ENCODE measurements at places on chromosomes 11 and 22.

- DNase-seq = peak; percentile 73
Measured at GRCh38 chr11:67381244-67381972, 8.0 kb upstream of the CLCF1 start.

DNA sequence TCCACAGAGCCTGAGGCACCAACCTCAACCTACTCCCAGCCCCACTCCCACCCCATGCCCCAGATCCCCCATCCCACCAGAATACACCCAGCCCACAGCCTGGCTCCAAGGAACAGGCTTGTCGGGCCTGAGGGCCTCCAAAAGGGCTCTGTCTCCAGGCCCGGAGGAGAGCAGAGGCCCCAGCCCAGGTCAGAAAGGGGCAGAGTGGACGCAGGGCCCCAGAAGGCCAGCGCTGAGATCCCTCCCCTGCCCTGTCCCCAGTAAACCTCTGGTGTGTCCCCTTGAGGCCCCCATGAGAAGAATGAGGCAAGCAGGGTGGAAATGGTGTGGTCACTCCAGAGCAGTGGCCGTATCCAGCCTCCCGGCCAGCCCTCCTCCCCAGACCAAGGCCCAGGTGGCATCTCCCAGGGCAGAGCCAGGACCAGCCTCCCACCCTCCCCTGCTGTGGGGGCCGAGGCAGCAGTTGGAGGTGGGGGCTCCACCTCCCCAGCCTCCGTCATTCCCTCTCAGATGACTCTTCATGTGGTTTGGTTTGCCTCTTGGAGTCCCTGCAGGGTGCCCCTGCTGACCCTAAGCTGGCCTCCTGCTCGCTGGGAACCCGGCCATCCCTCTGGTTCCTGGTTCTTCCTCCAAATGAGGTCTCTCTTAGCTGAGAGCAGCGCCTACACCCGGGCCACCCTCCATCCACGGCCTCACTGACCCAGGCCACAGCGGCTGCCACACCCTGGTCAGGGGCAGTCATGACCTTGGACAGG lies 195.0 kb downstream of the IGLL1 start:
- no peak for DNase-seq

- peak; percentile 73 for DNase-seq
Measured at GRCh38 chr22:50148991-50149721, 21.4 kb upstream of the PANX2 start.

GRCh38 chr11:15836795-15837194 lies 519.6 kb downstream of the SOX6 start:
- DNase-seq = no peak

DNA sequence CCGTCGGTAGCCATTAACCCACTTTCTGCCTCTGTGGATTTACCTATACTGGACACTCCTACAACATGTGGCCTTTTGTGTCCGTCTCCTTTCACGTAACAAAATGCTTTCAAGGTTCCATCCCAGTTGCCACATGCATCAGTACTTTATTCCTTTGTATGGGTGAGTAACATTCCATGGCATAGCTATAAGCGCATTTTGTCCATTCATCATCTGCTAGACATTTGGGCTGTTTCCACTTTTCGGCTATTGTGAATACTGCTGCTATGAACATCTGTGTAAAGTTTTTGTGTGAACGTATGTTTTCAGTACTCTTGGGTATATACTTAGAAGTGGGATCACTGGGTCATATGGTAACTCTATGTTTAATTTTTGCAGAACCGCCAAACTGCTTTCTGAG lies 257.2 kb downstream of the ST3GAL4 start:
- DNase-seq = no peak

- DNase-seq = no peak
Measured at GRCh38 chr11:65084598-65085375, 765 bp downstream of the ZFPL1 start.

DNA sequence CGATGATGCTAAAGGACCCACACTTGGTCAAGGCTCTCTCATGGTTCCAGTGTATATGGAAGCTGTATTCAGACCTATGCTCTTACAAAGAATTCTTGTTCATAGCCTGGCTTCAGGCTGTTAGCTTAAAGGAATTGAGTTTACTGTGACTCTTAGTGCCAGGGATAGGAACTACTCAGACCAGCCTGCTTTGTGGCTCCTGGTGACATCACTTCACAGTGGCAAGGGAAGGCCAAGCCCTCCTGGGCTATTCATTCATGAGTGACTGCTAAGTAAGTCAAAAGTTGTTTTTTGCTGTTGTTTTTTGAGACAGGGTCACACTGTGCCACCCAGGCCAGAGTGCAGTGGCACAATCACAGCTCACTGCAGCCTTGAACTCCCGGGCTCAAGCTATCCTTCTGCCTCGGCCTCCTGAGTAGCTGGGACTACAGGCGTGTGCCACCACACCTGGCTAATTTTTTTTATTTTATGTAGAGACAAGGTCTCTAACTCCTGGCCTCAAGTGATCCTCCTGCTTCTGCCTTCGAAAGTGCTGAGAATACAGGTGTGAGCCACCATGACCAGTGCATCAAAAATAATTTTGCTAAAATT lies 9.6 kb downstream of the ART5 start:
- DNase-seq = no peak

GRCh38 chr11:126594921-126595367 lies 239.5 kb downstream of the ST3GAL4 start:
- DNase-seq = no peak

- DNase-seq = no peak
Measured at GRCh38 chr11:34648036-34648435, 27.1 kb downstream of the EHF start.

DNA sequence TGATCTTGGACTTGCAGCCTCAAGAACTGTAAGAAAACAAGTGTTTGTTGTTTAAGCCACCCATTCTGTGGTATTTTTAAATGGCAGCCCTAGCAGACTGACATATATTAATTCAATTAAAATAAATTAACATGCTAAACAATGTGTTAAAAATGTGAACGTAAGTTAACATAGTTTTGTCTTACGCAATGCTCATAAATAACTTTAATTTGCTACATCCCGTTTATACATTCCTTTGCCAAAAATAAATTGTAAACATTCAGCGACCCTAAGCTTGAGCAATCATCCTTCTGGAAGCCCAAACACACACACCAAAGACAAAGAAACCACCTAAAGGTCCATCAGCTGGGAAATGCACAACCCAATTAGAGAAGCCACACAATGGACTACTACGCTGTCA lies 70.4 kb downstream of the CELSR1 start:
- no peak for DNase-seq

DNA sequence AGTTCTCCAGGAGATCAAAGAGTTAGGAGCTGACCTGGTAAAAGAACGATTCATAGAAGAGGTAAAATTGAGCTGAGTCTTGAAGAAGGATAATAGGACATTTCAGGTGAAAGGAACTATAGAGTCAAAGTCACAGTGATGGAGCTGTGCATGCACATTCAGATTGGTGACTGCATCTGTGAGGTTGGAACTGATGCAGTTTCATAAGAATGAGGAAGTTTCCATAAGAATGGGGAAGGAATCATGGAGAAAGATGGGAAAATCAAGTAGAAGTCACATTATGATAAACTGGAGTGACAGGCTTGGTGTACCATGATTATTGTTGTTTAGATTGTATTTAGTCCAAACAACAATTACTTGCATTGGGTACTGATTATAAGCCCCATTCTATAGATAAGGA lies 232.2 kb downstream of the FAM76B start:
- DNase-seq = no peak

DNA sequence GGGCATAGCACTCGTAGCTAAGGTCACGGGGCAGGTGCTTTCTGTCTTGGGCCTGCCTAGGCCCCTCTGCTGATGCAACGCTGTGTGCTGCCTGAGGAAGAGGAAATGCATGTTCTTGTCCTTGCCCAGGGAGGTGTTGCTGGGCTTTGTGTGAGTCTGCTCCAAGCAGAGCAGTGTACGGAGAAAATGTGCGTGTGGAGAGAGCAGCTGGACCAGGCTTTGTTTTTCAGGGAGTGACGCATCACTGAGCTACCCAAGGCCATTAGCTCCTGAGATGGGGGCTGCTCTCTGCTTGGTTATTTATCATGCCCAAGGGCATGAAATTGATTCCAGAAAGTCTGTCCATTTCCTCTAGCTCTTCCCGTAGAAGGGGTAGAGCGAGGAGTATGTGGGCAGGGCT lies 82.9 kb upstream of the THY1 start:
- no peak for DNase-seq

- DNase-seq = no peak
Measured at GRCh38 chr11:78112582-78113275, 26.7 kb downstream of the ALG8 start.

DNA sequence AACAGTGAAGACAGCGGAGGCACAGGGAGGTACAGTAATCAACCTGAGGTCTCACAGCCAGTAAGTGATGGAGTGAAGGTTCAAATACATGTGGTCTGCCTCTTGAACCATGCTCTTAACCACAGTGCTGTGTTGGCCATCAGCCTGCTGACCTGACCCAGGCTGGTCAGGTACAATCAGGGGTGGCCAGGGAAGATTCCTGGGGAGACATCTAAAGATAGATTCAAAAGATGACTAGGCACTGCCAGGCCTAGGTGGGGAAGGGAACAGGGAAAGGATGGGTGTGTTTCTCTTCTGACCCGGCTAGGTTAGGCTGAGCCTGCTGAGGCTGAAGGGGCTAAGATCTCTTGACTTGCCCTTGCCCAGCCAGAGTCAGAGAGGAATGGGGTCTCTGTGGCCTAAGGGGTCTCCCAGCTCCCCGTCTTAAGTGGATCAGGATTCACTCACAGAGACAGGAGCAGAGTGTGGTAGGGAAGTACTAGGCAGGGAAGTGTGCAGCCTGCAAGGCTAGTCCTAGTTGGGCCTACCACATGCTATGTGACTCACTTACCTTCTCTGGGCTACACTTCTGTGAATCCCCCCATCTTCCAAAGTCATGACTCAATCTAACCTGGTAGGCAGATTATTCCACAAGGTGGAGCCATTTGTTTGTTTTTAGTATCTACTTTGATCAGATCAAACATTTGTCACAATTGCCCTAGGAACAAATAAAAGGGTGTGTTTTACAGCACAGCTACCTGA lies 10.4 kb upstream of the SREBF2 start:
- DNase-seq = peak; percentile 40

GRCh38 chr11:44351898-44352498 lies 42.1 kb upstream of the ALX4 start:
- DNase-seq = no peak

GRCh38 chr11:66324664-66325063 lies 7.8 kb upstream of the CD248 start:
- DNase-seq = no peak

GRCh38 chr11:102528618-102529017 lies 1.9 kb downstream of the MMP7 start:
- DNase-seq = no peak

DNA sequence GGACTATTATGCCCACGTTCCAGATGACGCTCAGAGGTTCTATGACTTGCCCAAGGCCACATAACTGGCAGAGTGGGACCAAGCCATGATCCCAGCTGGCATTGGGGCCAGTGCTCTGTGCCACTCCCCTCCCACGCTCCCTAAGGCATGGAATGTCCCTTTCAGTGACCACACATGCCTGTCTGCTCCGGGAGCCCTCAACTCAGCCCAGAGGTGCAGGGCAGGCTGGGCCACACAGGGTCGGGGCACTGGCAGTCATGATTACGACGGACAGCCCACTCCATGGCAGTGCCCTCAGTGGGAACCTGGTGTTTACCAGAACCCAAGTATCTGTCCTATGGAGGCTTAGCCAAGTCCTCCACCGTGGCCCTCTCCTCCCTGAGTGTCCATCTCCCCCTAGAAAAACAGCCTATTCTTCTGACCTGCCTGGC lies 10.0 kb downstream of the RHBDD3 start:
- DNase-seq = no peak

GRCh38 chr11:32447252-32447651 lies 11.9 kb upstream of the WT1 start:
- DNase-seq = no peak

GRCh38 chr22:41772645-41773044 lies 27.8 kb upstream of the CCDC134 start:
- no peak for DNase-seq
